CD14-positive monocyte (primary cell): ENCODE measurements at places on chromosomes 11 and 22. TPM values are rescaled to one million over a fixed set of nuclear protein-coding genes. Genes with fewer than 3 reads are reported as not detected.

The SELENOM gene
- polyA plus RNA-seq = 3.4 TPM

DNA sequence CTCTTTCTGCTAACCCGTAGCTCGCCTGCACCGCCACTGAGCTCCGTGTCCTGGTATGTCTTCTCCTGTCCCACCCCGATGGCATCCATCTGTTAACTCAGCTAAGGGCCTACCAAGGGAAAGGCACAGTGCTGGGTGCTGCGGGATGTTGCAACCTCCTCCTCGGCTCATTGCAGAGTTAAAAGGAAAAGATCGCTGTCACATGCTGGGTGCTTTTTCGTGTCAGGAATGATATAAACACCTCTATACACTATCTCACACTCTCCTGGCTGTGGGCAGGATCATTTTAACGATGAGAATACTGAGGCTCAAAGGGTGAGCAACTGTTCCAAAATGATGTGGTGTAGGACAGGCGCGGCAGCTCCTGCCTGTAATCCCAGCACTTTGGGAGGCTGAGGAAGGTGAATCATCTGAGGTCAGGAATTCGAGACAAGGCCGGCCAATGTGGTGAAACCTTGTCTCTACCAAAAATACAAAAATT, 10.1 kb downstream of the TXN2 start:
- DNase-seq = no peak

DNA sequence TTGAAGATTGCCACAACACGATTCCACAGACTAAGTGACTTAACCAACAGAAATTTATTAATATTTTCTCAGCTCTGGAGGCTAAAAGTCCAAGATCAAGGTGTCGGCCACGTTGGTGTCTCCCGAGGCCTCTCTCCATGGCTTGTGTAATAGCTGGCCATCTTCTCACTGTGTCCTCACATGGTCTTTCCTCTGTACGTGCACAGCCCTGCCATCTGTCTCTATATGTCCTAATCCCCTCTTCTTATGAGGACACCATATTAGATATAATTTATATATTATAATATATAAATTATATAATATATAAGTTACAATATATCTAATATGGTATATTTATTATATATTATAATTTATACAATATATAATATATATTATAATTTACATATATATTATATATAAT, 25.1 kb upstream of the SCGB1A1 start:
- DNase-seq = no peak

The F2 gene
- not detected for polyA plus RNA-seq

DNA sequence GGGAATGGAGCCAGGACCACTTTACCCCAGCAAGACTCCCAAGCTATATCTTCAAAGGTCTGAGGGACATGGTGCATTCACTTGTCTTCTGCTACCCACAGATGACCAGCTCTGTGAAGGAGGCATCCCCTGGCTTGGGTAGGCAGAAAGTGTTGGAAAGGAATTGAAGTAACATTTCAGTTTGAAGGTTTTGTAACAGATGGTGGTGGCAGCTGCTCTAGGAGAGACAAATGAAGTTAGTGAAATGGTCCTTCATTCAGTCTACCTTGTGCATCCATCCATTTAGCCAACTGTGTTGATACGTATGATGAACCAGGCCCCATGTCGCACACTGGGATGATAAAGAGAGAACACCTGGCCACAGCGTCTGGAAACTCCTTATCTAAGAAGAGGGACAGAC, 140.5 kb downstream of the COMMD9 start:
- DNase-seq = no peak

The TMPRSS4 gene
- not detected for polyA plus RNA-seq

The TRIM51 gene
- polyA plus RNA-seq = not detected

The DDI1 gene
- polyA plus RNA-seq = not detected in 2 replicates

DNA sequence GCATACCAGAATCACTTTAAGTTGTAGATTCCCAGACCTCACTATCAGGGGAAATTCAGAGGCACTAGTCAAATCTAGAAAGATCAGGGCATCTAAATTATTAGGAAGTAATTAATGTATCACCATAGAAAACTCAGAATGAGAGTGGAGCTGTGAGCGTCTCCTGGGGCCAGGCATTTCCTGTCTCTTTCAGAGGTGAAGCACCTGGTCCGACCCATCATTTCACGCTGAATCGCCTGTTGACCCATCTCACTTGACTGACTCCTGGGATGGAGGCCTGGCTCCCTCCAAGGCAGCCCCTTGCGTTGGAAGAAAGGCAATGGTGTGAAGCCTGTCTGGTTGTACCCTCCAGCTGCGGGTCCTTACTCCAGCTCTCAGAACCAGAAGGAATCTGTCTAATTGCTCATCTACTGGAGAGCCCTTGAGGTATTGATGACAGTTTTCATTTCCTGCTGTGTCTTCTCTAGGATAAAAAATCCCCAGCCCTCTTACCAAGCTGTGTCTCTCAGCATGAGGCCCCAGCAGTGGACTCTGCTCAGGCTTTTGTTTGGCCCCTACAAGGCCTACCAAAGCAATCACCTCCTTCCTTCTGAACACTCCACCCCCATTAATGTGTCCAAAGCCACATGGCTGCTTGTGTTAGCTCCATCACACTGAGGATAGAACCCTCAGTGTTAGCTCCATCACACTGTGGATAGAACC, 93.2 kb upstream of the SYT13 start:
- no peak for DNase-seq

GRCh38 chr11:57324154-57324885, 432 bp downstream of the TNKS1BP1 start:
- DNase-seq = no peak

DNA sequence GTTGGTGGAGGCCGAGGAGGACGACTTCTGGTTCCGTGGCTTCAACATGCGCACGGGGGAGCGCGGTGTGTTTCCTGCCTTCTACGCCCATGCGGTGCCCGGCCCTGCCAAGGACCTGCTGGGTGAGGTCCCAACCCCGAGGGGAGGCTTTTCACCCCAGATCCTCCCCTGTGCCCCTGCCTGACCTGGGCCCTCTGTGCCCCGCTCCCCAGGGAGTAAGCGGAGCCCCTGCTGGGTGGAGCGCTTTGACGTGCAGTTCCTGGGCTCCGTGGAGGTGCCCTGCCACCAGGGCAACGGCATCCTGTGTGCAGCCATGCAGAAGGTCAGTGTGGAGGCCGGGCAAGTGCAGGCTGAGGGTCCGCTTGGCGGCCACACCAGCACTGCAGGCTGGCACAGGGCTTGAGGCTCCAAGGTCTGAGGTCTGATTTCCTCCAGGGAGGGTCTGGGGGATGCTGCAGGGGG, 5.1 kb downstream of the MAPK8IP2 start:
- no peak for DNase-seq

DNA sequence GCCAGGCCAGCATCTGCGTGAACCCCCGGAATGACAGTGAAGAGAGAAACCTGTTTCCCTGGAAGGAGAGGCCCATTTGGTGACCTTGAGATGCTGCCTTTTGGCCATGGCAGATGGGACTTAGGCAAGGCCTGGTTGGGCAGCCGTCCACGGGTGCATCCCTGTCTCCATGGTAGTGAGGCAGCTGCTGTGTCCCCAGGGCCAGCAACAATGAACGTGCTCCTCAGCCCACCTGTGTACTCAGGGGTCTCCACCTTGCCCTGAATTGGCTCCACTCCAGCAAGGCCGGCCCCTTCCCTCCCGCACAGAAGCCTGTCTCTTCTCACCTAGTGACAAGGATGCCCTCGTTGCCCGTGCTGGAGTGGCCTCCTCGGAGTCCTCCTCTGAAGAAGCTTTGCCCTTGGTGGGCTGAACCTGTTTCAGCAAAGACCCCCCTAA, 441.1 kb downstream of the TBC1D22A start:
- no peak for DNase-seq

DNA sequence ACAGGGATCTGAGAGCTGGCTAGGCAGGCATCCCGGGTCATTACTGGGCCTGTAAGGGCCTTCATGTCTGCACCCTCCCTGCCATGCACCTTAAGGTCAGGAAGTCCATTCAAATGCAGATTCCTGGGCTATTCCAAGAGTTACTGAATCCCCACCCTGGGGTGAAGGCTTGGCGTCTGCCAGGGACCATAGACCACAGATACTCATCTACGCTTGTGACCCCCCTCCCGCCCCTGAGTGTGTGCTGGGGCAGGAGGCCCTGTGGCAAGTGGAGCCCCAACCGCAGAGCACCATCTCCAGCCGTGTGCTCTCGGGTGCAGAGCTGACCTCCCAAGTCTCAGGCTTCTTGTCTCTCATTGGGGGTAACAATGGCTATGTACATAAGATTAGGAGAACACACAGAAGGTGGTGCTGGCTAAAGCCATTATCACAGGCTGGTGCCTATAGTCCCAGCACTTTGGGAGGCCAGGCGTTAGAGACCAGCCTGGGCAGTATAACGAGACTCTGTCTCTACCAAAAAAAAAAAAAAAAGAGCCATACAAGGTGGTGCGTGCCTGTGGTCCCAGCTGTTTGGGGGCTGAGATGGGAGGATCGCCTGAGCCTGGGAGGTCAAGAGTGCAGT, 19.1 kb upstream of the KCNQ1OT1 start:
- DNase-seq = no peak

The GLYAT gene
- not detected in 2 replicates for polyA plus RNA-seq

DNA sequence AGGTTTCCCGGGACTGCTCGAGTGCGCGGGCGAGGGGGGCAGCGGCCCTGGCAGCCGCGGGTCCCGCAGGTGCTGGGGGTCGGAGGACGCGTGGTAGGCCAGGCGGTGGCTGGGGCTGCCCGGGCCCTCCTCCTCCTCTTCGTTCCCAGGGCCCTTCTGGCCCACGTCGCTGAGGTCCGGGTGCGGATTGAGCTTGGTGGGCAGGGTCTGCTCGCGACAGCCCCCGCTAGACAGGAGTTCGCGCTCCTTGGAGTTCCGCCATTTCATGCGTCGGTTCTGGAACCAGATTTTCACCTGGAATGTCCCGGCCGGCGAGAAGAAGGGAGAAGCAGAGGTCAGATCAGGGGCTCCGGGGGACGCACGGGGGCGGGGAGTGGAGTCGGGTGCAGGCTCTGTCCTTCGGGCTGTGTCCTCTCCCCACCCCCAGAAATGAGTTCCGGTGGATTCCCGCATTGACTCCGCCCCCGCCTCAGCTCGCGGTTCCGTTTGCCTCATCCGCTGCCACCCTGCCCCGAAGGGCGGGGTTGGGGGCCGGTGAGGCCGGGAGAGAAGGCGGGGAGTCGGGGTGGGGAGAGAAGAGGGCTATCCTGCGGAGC, 3.9 kb downstream of the DBX1 start:
- no peak for DNase-seq

DNA sequence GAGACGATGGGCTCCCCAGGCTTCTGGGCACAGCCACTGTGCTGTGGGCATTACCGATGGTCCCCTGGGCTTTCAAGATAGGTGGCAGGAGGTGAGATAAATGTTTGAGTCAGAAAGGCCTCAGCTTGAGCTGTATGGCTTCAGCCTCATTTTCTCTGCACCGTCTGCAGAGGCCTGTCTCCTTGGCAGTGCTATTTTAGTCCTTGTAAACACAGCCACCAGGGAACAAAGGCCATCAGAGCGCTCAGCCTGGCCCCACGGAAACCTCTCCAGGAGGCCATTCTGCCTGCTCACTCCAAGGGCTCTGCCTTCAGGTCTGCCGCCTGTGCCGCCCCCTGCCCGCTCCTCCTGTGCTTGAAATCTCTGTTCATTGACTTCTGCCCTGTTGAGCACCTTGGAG, 1424.9 kb downstream of the TBC1D22A start:
- no peak for DNase-seq

- DNase-seq = no peak
These were observed 759 bp downstream of the AP2A2 start for GRCh38 chr11:926341-926916.
